Jurkat, Clone E6-1 (cell line): ENCODE measurements at places on chromosomes 12 and 14.
A peak's percentile ranks its signal among the peaks of the same experiment; 100 is the strongest.

DNA sequence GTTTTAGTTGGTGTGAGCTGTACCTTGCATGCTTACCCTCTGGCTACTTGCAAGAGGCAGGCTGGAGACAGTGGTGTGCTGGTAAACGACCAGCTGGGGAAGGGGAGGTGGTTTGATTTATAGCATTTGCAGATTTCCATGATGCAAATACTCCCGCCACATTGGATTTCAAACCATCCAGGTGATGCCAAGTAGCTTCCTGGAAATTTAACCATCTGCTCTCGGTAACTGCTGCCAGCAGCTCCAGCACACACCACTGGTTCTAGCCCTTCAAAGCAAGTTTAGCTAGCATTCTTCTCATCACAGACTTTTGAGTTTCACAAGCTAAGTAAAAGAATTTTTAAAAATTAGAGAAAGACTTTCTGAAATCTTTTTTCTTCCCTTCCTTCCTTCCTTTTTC, 104.5 kb upstream of the AMIGO2 start:
- DNase-seq, result no peak

GRCh38 chr14:83991666-83992065, 1538.3 kb upstream of the FLRT2 start:
- no peak for DNase-seq

GRCh38 chr14:61560323-61560722, 135.0 kb upstream of the HIF1A start:
- DNase-seq, result no peak

DNA sequence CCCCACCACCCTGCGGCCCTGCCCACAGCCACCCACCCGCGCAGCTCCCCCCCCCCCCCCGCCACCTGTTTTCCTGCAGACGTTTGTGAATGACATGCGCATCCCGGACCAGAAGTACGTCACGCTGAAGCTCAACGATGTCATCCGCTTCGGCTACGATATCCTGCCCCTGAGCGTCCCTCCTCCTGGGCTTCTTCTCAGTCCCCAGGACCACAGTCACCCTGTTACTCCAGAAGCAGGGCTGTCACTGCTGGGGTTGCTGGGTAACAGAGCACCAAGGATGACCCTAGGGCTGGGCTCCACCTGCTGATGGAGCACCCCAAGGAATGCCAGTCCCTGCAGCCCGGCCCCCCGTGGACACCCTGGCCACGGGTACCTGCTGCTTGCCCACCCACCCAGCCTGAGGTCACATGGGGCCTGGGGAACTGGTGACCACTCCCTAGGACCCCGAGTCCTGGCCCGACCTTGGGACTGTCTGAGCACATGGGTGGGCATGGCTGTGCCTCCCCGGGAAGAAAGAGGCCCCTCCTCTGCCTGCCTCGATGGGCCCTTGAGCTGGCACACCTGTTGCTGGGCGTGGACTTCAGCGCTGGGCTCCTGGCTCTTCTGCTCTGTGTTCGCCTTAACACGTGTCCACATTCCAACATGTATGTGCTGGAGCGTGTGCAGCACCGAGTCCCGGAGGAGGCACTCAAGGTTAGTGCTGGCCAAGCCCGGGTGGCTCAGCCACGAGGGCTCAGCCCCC, 12.9 kb downstream of the CEP170B start:
- no peak for DNase-seq

DNA sequence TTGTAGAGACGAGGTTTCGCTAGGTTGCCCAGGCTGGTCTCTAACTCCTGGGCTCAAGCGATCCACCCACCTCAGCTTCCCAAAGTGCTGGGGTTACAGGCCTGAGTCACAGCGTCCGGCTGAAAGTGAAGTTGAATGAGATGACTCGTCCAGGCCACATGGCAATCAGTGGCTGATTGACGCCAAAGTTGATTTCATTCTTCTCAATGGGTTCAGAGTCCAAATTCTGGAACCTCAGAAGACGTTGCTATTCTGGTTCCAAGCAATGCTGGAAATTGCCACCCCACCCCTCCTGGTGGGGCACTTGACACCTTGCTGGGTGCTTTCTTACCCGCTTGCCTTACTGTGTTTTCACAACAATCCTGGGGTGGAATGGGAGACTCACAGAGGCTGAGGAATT, 14.9 kb downstream of the ABCB9 start:
- no peak for DNase-seq

- no peak for DNase-seq
Observed at GRCh38 chr12:127911291-127911690, 355.7 kb upstream of the TMEM132C start.

GRCh38 chr12:80118565-80119324, 19.4 kb downstream of the OTOGL start:
- no peak for DNase-seq

DNA sequence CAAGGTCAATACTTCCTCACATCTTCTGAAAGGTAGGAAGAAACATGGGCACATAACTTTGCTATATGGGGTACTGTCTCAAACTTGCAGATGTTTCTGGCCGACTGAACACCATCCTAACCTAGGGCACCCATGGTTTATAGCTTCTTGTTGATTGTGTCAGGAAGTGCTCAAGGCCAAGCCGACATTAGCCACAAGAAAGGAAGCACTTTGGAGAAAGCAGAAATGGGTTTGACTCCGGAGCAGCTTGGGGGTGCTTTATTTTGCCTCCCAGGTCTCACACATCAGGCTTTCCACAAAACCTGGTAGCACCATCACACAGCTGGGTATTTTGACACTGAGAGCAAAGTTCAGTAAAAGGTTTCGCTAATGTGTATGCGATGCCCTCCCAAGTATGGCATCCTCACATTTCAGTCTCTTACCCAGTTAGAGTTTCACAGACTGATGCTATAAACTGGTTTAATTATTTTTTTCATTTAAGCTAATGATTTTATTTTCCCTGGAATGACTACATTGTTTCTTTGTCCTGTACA, 25.2 kb upstream of the BHLHE41 start:
- DNase-seq, result peak; percentile 49

GRCh38 chr12:124171231-124171979, 123.5 kb upstream of the RFLNA start:
- no peak for DNase-seq

GRCh38 chr12:124722878-124723277, 140.8 kb downstream of the SCARB1 start:
- DNase-seq, result no peak

DNA sequence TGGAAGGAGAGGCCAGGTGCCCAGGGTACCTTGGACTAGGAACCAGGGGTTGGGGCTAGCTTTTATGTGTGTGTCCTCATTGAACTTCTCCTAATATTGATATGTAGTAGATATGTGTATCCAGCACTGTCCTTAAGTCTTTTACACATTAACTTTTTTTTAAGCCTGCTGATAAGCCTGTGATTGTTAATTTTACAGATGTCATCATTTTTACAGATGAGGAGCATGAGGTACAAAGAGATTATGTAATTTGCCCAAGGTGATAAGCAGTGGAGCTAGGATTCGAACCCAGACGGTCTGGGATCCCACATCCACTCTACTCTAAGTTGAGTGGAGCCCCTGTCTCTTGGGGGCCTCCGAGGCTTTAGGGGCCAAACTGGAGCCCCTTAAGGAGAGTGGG, 10.2 kb upstream of the NR4A1 start:
- no peak for DNase-seq

DNA sequence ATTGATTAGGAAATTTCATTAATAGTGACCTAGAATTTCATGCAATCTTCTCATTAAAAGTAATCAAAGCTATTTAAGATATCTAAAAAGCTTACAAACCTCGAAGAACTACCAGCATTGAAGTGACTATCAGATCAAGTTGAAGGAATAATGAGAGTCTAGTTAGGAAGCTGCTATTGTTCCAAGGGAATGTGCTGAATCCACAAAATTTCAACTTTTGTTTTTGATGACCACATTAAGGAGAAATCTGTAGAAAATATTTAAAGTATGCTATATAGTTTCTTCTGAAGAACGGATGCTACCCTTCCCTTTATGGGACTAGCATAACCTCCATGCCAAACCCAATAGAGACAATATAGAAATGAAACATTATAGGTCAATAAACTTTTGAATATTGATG, 2.5 kb upstream of the CTSG start:
- no peak for DNase-seq

DNA sequence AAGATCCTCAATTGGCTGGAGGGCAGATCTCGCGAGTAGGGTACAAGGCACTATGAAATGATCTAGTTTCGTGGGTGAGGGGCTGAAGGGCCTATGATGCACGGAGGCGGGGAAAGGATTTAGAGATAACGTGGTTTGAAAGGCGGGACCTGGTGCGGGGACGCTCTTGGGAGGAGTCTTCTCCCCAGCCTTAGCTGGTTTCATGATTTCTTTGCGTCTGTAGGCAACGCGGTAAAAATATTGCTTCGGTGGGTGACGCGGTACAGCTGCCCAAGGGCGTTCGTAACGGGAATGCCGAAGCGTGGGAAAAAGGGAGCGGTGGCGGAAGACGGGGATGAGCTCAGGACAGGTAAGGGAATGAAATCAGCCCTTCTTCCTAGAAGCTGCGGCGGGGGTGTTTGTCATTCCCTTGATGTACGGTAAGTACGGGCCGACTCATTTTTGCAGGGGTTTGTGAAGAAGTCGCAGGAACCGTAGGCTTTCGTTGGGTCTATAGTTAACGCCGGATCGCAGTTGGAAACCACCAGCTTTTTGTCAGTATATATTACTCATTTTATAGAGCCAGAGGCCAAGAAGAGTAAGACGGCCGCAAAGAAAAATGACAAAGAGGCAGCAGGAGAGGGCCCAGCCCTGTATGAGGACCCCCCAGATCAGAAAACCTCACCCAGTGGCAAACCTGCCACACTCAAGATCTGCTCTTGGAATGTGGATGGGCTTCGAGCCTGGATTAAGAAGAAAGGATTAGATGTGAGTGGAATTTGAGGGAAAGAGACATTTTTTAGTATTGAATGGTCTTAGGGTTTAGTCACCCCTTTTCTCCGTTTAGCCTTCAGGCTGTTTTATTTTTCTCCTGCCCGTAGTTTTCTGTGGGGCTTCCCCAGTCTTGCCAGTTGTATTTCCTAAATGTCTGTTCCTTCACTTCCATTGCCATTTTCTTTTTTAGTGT, 602 bp downstream of the APEX1 start:
- DNase-seq, result no peak

- peak; percentile 74 for DNase-seq
Observed at GRCh38 chr12:105319691-105320209, 10.7 kb upstream of the C12orf75 start.

DNA sequence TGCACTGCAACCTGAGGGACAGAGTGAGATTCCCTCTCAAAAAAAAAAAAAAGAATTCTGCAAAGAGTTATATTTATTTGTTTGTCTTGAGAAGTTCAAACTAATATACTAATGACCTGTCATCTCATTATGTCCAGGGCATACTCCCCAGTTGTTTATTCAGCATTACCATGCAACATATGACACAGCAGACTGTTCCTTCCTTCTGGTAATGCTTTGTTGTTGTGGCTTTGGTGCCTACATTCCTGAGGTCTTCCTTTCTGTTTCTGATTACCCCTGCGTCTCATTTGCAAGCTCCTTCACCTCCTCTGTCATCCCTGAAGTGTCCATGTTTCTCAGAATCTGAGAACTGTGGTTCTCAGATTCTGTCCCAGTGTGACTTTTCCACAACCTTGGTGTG, 55.3 kb downstream of the DERA start:
- no peak for DNase-seq

DNA sequence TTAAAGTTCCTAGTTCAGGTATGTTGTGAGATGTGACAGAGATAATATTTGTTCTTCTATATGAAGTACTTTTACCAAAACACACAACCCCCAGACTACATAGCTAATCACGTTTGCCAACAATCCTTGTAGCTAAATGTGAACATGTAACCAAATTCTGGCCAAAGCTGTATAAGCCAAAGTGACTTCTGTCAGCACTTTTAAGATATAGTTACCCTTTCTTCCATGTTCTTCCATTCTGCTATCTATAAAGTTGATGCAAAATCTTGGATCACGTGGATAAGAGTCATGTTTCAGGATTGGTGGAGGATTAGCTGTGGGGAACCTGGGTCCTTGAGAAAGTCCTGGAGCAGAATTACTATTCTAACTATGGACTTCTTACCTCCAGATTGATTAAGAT, 1366.6 kb downstream of the FSCB start:
- DNase-seq, result no peak

DNA sequence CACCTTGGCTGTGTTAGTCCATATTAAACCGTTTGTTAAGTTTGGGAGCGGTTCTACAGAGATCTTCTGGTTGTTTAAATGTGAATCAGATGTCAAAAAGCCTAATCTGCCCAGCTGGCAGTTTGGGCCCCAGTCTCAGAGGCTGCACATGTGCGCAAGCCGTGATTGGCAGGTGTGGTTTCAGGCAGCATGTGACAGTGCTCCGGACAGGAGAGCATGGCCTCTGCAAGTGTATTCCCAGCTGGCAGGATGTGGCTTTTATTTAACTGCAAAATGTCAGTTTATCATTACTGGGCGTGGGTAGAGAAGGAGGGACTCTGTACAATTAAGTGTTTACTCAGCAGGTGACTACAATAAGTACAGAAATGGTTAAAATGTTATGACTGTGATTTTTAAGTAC, 77.5 kb downstream of the PELI2 start:
- peak; percentile 97 for DNase-seq

- no peak for DNase-seq
Observed at GRCh38 chr12:108525681-108526080, 10.6 kb downstream of the FICD start.

DNA sequence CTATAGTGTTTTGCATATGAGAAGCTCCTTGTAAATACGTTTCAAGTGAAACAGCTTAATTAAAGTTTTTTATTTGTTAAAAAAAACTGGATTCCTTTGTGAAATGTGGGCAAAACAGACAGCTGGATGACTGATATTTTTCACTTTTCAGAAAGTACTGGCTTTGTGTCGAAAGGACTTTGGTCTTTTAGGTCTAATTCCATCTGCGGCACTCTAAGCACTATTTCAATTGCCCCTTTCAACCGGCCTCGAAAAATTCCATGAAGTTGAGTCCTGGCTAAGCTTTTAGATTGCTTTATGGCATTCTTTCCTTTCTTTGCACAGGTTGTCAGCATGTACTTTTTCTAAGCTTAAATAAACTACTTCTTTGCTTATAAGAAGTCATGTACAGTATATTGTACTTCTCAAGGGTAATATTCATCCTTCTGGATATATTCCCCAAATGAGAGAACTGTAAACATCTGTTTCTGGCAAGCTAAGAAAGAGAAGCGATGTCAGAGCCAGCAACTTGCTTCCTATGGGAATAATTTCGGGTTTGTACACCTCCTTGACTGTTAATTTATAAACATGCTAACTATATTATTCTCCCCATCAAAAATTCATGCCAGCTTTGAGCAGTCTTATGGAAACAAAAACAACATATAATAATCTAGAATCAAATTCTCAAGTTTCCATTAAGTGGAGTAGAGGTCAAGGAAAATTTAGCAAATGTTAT, 611.3 kb downstream of the ETNK1 start:
- DNase-seq, result no peak
